ENCODE measurements at places on chromosomes 7 and 10.

- DNase-seq = no peak
These were observed 13.3 kb upstream of the GRM8 start for GRCh38 chr7:127266047-127266446.

DNA sequence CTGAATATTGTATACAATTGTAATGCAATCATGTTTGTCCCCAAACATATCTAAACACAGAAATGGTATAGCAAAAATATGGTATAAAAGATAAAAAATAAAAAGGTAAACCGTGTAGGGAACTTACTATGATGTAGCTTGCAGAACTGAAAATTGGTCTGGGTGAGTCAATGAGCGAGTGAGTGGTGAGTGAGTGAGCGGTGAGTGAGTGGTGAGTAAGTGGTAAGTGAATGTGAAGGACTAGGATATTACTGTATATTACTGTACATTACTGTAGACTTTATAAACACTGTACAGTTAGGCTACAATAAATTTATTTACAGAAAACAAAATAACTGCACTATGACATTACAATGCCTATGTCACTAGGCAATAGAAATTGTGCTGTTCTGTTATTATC, 1163.2 kb upstream of the SORCS1 start:
- DNase-seq = no peak

GRCh38 chr10:9198611-9199010, 1144.1 kb downstream of the GATA3 start:
- DNase-seq = no peak

DNA sequence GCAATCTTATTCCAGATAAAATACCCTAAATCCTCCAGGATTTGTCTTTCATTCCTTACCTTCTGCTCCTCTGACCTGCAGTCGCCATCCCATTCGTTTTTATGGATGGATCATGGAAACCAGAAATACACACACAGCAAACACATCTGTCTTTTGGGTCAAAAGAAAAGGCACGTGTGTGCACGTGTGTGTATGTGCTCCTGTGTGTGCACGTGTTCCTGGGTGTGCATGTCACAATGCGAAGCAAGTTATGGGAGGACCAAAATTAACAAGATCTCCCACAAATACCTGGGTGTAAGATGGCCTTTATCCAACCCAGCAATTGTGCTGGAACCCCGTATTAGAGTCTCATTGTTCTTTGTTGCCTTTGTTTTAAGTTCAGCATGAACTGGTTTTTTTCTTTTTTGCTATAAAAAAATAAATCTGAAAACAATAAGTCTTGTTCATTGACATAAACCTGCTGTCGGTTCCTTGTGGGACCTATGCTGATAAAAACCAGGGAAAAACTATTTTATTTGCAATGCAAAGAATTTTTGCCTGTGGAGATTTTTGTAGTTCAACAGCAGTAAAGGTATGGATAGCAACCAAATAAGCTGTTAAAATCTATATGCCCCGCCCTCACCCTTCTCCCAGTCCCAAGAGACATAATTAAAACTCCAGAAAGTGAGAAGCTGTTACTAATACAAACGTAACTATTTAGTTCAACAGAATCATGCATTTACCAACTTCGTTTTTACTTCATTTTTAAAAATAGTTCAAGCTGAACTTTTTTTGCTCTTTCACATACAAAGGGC, 229.6 kb downstream of the CREB5 start:
- no peak for DNase-seq

GRCh38 chr10:3119796-3120459, 52.6 kb downstream of the PFKP start:
- DNase-seq = no peak

DNA sequence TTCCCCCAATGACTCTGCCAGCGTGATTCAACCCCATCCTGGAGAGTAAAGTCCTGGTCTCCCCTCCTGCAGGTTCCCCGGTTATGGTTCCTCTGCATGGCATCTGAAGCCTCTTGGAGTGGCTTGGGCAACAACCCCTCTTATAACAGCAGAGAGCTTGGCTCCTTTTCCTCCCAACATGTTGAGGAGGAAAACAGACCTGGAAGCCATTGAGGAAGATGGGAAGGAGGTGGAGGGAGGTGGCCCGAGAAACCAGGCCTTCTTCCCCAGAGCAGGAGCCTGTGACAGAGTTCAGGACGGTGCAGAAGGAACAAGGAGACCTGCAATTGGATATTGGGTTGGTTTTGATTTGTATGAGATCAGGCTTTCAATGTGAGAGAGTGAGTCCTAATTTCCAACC, 184.0 kb upstream of the ADCY1 start:
- no peak for DNase-seq

DNA sequence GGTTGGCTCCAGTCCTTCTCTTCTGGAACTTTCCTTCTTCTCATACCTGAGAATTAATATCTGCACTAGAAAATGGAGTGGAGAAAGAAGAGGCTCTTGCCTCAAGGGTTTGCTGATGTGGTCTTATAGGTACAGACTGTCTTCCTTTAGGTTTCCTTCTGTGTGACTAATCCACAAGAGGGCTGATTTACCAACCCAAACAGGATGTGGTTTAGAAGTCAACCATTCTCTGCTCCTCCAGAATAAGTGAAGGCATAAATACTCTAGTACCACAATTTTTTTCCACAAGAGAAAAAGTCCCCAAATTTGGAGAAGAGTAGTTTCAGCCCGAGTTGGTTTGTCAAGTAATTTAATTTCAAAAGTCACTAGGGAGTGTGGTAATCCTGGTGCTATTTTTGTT, 85.8 kb downstream of the NRP1 start:
- DNase-seq = peak; percentile 23

GRCh38 chr10:11724938-11725776, 17.0 kb upstream of the ECHDC3 start:
- no peak for DNase-seq

- DNase-seq = no peak
These were observed 14.3 kb upstream of the VIPR2 start for GRCh38 chr7:159158888-159159405.

GRCh38 chr10:71217266-71218045, 5.1 kb downstream of the UNC5B start:
- DNase-seq = no peak

DNA sequence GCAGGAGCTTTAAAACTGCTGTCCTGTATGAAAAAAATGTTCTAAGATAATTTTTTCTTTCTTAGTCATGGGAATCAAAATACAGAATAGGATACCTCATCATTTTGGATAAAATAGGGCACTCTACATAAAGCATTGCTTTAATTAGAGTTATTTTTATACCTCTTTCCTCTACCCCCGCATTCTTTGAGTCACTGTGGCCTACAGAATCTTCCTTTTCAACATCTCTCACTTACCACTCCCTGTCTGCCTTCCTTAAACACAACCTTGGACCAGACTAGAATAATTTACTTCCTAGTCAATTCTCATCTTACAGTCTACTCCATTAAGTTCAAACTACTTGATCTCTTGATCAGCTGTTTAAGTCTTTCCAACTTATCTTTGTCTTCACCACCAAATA, 462.3 kb downstream of the PHTF2 start:
- no peak for DNase-seq

DNA sequence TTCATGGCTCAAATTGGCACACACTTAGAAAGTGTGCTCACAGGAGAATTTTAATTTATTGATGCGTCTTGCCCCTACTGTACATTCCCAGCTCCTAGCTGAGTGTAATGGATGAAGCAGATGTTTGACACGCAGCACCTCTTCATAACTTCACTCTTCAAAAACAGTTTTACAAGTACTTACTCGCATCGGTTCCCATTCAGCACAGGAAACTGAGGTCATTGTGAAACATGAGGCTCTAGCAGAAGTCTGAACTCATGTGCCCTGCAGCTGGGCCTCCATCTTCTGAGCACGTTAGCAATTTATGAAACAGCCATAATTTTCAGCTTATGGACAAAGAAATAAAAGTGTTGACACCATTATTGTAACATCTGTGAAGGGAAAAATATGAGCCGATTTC, 558.9 kb upstream of the MGMT start:
- no peak for DNase-seq

DNA sequence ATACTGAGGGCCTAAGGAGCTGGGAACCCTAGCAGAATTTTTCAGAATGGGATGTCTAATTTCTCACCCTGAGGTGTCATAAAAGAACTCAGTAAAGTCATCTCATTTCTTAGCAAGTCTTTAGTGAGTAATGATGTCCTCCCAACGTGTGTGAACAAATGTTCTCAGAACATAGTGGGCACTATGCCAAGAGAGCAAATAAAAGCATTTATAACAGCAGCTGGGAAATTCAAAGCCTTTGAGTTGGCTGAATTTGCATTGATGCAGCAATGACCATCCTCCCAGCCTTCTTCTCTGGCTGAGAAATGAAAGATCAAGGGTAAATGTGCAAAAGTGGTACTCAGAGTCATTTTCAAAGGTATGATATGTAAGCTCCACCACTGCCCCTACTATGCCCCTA, 109.4 kb downstream of the FAM107B start:
- peak; percentile 56 for DNase-seq

- DNase-seq = no peak
These were observed 8.8 kb upstream of the PCGF5 start for GRCh38 chr10:91211675-91212074.

GRCh38 chr7:39507866-39508551, 58.2 kb upstream of the YAE1 start:
- DNase-seq = no peak

GRCh38 chr10:124114696-124115095, 21.3 kb upstream of the CHST15 start:
- DNase-seq = no peak

DNA sequence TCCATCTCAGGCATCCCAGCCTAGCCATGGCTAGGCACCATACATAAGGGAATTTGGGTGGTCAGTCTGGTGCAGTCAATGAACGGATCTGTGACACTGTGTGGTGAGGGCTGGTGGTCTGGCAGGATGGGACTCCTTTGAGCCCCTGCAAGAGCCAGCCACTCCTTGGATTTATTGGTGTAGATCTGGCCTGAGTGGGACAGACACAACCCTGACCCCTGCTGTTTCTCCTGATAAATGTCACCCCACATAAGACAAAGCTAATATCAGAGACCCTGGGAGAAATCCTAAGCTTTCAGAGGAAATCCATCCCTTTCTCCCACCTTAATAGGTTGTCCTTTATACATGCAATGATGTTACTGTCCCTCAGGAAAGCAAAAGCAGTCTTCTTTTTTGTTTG, 2.3 kb downstream of the FBXO24 start:
- no peak for DNase-seq

GRCh38 chr10:119705434-119705831, 20.4 kb upstream of the INPP5F start:
- no peak for DNase-seq

GRCh38 chr7:41786404-41786803, 83.5 kb upstream of the INHBA start:
- DNase-seq = no peak

GRCh38 chr10:22010973-22011408, 7.5 kb upstream of the DNAJC1 start:
- no peak for DNase-seq
